ENCODE measurements at places on chromosomes 2 and 18.

DNA sequence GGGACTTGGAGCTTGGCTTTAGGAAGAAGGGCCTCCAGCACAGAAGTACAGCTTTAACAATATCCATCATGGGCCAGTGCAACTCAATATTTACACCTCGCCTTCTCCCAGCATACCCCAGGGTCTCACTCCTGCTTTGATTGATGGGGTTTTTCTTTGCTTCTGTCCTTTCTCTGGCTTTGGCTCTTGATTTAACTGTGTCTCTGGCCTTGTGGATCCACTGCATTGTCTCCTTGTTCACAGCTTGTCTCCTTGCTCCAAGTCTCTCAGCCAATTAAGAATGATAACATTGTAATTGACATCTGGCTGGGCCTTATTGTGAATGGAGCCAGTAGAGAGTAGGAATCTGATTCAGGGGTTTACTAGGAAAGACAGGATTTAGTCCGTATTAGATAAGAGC lies 1019.5 kb downstream of the TMEM182 start:
- peaks cover 31% of the 10 kb centered on the region for H3K4me1 ChIP-seq
- no peak for DNase-seq
- no peak overlapping the region for H3K27ac ChIP-seq
- no peaks in the 10 kb centered on the region for H3K27me3 ChIP-seq
- H3K36me3 ChIP-seq, result no peaks in the 10 kb centered on the region

- H3K4me3 ChIP-seq, result no peak overlapping the region
- no peaks in the 10 kb centered on the region for H3K4me1 ChIP-seq
- no peaks in the 10 kb centered on the region for H3K36me3 ChIP-seq
- H3K27me3 ChIP-seq, result peaks cover 21% of the 10 kb centered on the region
- H3K27ac ChIP-seq, result no peak overlapping the region
Measured at GRCh38 chr2:102258386-102259074, 52.8 kb upstream of the IL1RL1 start.

- H3K27me3 ChIP-seq, result no peaks in the 10 kb centered on the region
- H3K4me3 ChIP-seq, result no peak overlapping the region
- peaks cover 24% of the 10 kb centered on the region for H3K36me3 ChIP-seq
- DNase-seq, result no peak
- peaks cover 17% of the 10 kb centered on the region for H3K4me1 ChIP-seq
Measured at GRCh38 chr2:23695214-23695889, 231.6 kb downstream of the ATAD2B start.

- H3K4me3 ChIP-seq, result no peak overlapping the region
- H3K27me3 ChIP-seq, result no peaks in the 10 kb centered on the region
- H3K36me3 ChIP-seq, result no peaks in the 10 kb centered on the region
- H3K27ac ChIP-seq, result no peak overlapping the region
- DNase-seq, result no peak
Measured at GRCh38 chr2:141490886-141491285, 639.9 kb downstream of the LRP1B start.

DNA sequence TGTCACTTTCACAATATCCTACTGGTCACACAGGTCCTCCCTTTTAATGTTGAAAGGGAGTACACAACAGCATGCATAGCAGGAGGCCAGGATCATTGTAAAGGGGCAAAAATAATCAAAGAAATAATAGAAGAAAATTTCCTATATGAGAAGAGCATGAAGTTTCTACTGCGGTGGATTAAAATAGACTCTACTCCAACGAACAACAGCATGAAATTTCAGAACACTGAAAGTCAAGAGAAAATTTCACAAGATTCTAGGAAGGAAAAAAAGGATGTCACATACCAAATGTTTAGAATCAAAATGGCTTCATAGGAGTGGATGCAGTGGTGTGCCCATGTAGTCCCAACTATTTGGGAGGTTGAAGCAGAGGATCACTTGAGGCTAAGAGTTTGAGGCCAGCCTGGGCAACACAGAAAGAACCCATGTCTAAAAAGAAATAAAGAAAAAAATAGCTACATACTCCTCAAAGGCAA lies 72.0 kb upstream of the EPAS1 start:
- no peak overlapping the region for H3K4me3 ChIP-seq
- no peak for DNase-seq
- H3K36me3 ChIP-seq, result no peaks in the 10 kb centered on the region
- peaks cover 7% of the 10 kb centered on the region for H3K4me1 ChIP-seq
- H3K27me3 ChIP-seq, result peaks cover 21% of the 10 kb centered on the region

DNA sequence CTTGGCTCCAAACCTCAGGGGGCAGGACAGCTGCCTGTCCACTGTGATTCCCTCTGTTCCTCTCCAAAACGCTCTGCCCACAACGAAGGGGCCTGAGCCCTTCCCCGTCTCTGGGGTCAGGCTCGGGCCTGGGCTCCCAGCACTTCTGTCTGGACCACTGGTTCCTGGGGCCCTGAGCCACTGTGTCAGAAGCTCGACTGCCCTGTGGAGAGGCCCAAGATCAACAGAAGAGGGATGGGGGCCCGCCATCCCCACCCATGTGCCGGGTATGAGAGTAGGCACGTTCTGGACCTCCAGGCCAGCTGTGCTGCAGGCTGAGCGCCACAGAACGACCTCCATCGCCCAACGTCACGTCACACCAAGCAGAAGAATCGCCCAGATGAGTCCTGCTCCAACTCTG lies 119.9 kb upstream of the HS6ST1 start:
- no peaks in the 10 kb centered on the region for H3K36me3 ChIP-seq
- no peak for DNase-seq
- H3K27me3 ChIP-seq, result no peaks in the 10 kb centered on the region
- peaks cover 25% of the 10 kb centered on the region for H3K4me1 ChIP-seq

DNA sequence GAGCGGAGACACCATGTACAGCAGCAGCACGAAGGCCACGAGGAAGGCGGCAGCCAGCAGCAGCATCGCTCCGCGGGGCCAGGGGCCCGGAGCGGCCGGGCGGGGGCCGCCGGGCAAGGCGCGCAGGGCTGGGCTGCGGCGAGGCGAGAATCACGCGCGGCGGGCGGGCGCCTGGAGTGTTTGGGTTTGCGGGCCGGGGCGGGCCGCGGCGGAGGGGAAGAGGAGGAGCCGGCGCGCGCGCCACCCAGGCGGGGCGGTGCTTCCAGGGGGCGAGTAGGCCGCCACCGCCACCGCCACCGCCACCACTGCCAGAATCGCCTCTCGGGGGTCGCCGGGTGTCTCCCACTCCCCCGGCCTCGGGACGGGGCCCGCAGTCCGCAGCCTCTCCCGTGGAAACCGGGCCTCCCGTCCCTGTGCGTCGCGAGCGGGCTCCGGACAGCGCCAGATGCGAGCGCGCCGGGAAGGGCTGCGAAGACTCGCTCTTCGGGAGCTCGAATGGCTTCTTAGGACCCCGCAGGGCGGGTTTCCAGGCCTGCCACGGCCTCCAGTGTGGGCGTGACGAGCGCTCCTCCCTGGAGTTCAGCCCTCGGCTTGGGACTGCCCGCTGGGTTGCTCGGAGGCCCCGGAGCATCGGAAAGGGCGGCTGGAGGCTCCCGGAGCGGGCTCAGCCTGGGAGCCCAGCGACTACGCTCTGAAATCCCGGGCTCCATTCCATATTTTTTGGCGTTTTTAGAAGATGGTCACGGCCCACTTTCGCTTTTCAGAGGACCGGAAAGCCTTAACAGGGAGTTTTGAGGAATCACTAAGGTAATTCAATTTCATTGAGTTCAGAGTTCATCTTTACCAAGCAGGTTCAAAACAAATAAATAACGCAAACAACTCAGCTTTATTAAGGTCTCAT lies at the start of gene KDSR:
TSS of gene KDSR (minus strand) at position 154 of the 901 bp plus-strand sequence. CDS start at position 66, 88 bp downstream.
- H3K4me1 ChIP-seq, result peaks cover 26% of the 10 kb centered on the region
- H3K4me3 ChIP-seq, result peak within 1 kb of the TSS; percentile 94
- peak; percentile 88 for DNase-seq
- no peak within 1 kb of the TSS for H3K27ac ChIP-seq
- H3K27me3 ChIP-seq, result no peaks in the 10 kb centered on the region

GRCh38 chr2:67036444-67036843 lies 360.7 kb upstream of the ETAA1 start:
- H3K36me3 ChIP-seq, result no peaks in the 10 kb centered on the region
- H3K4me1 ChIP-seq, result peaks cover 9% of the 10 kb centered on the region

DNA sequence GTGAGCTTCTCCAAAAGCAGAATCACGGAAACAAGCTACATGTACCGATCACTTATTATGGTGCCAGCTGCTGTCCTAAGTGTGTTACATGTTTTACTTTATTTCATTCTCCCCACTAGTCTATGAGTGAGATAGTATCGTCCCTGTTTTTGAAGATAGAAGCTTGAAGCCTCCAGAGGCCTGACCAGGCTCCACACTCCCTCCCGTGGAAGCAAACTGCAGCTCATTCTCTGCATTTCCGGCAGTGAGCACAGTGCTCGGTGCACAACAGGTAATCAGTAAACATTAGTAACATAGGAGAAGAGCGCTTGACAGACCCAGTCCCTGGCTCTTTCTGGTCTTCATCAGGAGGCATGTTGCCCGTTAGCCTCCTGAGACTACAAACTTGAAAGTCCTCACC lies 72.9 kb downstream of the ZBTB7C start:
- H3K27ac ChIP-seq, result no peak overlapping the region
- H3K4me1 ChIP-seq, result peaks cover 31% of the 10 kb centered on the region
- no peak overlapping the region for H3K4me3 ChIP-seq
- no peaks in the 10 kb centered on the region for H3K27me3 ChIP-seq
- no peaks in the 10 kb centered on the region for H3K36me3 ChIP-seq

GRCh38 chr2:241863536-241863954 lies 4.9 kb upstream of the PDCD1 start:
- H3K27me3 ChIP-seq, result peaks cover 20% of the 10 kb centered on the region
- no peak overlapping the region for H3K4me3 ChIP-seq
- H3K4me1 ChIP-seq, result peaks cover 29% of the 10 kb centered on the region
- no peak for DNase-seq

DNA sequence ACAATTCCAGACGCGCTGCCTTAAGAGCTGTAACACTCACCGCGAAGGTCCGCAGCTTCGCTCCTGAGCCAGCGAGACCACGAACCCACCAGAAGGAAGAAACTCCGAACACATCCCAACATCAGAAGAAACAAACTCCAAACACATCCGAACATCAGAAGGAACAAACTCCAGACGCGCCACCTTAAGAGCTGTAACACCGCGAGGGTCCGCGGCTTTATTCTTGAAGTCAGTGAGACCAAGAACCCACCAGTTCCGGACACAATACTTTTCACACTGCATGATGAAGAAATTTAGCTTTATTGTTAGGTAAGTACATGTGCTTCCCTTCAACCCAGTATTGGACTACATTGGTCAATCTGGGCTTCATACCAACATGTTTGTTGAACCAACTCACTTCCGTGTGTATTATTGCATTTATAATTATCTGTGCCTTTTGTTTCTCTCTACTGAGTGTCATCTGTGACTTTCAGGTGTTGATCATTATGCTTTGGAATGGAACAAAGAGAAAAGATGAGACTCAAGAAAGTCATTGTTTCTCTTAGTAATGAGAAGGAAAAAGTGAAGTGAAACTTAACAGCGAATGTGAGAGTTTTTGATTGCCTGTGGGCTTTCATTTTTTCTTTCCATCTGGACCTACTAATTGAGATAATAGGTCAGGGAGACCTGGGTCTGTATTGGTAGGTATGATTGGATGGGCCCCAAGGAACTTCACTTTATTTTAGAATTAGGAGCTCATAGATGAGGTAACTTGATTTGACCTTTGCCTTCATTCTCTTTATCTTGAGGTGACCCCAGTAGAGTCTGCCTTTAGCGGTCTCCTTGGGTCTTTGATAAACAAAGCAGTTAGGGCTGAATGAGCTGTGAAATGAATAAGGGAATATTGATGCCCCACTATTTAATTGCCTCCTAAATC lies 76.1 kb upstream of the CAVIN2 start:
- DNase-seq, result no peak
- H3K36me3 ChIP-seq, result peaks cover 3% of the 10 kb centered on the region
- peaks cover 24% of the 10 kb centered on the region for H3K4me1 ChIP-seq

DNA sequence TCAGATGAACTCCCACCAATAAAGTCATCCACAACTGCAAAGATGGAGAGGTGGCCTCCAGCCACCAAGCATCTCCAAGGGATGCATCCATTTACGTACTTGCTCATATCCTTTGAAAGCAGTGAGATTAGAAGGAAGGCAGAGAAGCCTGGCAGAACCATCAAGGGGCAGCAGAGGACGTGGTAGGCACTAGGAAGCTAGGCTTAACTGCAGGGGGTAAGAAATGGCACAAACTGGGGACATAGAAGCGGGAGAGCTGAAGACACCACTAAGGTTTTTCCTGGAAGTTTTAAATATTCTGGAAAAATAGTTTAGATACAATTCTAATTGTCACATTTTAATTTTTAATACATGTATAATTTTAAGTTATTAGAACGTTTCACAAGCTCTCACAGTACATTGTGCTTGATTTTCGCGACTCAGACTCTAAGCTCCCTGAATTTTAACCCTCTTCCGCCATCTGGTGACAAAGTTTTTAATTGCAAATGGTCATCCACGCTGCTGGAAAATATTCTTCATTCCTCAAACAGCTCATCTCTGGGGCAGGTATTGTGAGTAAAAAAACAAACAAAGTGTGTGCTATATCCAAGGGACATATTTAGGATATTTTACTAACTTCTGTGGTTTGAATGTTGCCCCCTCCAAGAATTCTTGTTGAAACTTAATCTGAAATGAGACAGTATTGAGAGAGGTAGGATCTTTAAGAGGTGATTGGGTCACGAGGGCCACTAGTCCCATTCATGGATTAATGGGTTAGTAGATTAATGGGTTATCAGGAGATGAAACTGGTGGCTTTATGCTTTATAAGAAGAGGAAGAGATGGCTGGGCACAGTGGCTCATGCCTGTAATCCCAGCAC lies 1.6 kb upstream of the PSTPIP2 start:
- H3K4me3 ChIP-seq, result peak overlapping the region; percentile 22
- peaks cover 4% of the 10 kb centered on the region for H3K36me3 ChIP-seq
- no peak overlapping the region for H3K27ac ChIP-seq
- H3K27me3 ChIP-seq, result peaks cover 10% of the 10 kb centered on the region

- no peak for DNase-seq
- no peaks in the 10 kb centered on the region for H3K27me3 ChIP-seq
- no peaks in the 10 kb centered on the region for H3K4me1 ChIP-seq
- H3K36me3 ChIP-seq, result no peaks in the 10 kb centered on the region
- H3K4me3 ChIP-seq, result no peak overlapping the region
- H3K27ac ChIP-seq, result no peak overlapping the region
Measured at GRCh38 chr18:79604913-79605880, 74.4 kb upstream of the CTDP1 start.

DNA sequence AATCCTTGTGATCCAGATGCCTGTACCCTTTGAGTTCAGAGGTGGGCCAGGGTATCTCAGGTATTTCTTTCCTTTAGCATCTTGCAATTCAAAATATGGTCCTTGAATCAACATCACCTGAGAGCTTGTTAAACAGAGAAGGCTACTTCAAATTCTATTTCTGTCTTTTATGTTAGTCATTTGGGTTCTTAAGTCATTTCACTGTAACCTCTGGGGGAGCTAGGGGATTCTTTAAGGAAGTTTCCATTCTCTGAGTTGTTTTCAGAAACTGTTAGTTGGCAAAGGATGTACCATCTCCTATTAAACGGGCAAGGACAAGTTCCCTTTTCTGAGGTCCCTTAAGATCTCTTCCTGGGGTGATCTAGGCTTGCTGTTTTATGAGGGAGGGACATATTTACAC lies 16.6 kb downstream of the CFLAR start:
- peaks cover 5% of the 10 kb centered on the region for H3K36me3 ChIP-seq
- no peak overlapping the region for H3K4me3 ChIP-seq
- DNase-seq, result no peak
- H3K4me1 ChIP-seq, result peaks cover 6% of the 10 kb centered on the region
